LoVo (cell line): ENCODE measurements at places on chromosomes 2 and 18.

DNA sequence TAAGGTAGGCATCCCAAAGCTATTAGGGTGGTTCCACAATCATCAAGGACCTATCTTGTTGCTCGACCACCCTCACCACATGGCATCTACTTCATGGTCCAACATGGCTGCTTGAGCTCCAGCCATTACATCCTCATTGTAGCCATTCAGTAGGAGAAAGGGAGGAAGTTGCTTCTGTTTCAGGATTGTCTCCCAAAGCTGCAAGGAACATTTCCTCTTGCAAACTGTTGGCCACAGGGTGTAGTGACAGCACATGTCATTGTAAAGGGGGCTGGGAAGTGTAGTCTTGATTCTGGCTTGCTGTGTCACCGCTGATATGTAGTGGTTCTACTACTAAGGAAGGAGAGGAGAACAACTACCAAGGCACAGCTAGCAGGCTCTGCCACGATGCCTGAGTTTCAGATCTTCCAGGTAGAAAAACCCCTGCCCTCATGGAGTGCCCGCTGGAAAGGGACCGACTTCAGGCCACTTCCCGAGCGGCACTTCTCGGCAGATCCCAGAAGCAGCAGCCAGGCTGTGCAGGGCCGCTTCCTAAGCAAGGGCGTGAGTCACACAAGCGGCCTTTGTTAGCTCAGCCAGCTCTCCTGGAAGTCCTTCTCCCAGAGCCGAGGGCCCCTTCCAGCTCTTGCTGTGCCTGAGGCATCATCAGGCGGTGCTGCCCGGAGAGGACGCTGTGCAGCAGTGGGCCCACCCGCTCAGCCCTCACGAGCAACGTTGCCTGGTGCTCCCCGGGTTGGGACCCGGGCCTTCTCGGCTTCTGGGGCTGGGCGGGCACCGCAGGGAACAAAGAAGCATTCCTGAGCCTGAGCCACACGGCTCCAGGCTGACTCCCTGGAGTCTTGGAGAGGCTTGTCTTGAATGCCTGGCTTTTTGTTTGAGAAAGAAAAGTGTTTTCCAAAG, 58.2 kb downstream of the HS6ST1 start:
- DNase-seq, result no peak

GRCh38 chr2:119371111-119371510, 4.3 kb downstream of the DBI start:
- DNase-seq, result no peak

DNA sequence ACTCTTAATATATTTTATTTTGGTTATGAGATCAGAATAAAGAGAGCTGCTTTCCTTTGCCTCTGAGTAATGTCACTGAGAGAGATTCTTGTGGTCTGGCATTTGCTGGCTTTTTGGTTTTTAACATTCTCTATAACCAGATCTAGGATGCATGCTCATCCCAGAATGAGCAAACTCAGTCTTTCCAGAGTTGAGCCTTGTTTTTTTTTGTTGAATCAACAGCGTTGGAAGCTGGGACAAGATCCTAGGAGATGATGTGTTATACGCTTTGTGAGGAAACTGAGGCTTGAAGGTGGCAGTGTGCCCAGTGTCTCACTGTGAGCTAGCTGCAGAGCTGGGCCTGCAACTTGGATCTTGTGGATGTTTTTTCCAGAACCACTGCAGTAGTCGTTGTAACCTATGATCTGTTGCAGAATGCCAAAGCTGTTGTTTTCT, 19.5 kb downstream of the MYO1B start:
- DNase-seq, result no peak

GRCh38 chr2:85770786-85771409, 17.1 kb downstream of the ATOH8 start:
- DNase-seq, result no peak

DNA sequence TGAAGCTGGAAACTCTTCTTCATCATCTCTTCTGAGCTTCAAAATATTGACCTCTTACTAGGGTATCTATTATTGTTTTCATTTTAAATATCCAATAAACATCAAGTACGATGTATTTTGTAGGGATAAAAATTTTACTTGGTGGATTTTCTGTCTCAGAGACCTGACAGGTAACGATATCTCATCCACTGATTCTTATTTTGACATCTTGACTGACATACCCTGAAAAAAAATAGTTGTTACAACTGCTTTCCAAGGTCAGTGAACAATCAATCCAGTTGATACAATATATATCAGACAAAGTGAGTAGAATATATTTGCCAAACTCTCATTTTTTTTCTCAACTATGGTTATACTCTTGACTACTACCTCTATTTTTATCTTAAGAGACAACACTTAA, 963.7 kb upstream of the CDH2 start:
- no peak for DNase-seq

DNA sequence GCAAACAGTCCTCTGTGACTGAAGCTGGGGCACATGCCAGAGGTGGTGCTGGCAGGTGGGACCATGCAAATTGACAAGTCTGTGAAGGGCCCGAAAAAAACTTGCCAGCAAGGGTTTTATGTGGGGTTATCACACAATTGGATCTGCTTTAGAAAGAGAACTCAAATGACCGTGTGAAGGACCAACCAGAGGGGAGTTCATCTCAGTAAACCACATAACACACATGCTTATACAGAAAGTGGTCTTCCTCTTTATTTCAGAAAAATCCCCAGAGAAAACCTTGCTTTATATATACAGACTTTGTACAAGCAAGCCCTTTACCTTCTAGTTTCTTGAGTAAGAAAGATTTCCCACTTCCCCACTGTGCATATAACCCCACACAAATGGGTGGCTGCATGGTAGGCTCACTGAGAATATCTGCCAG, 46.7 kb downstream of the KIDINS220 start:
- DNase-seq, result no peak

DNA sequence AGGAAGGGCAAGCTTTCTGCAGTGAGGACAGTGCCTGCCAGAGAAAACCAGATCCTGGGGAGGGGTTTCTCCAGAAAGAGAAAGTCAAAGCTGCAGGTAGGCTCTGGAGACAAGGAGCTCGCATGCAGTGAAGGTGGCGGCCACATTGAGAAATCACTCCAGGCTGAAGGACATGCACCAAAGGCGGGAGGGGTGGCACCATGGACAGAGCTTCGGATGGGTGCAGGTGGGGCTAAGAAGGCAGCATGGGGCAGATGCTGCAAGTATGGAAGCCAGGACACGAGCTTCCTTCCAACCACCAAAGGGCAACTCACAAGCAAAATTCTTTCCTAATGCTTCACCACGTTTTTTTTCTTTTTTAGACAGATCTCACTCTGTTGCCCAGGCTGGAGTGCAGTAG, 104.4 kb upstream of the SLC35G4 start:
- DNase-seq, result no peak

DNA sequence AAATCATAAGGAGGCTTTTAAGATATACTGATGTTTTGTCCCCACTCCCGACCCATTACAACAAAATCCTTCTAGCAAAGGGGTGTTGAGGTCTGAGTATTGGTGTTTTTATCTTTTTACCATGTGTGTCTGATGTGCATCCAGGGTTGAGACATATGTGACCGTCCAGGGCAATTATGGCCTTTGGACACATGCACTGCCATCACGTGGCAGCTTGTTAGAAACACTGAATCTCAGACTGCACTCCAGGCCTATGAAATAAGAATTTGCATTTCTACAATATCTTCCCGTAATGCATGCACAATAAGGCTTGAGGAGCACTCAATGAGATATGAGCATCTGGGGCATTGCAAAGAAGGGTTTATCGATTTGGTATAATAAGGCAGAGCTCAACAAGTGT, 235.1 kb upstream of the ZNF804A start:
- no peak for DNase-seq

GRCh38 chr2:56185101-56185581, 1.4 kb downstream of the CCDC85A start:
- DNase-seq, result peak; percentile 57

DNA sequence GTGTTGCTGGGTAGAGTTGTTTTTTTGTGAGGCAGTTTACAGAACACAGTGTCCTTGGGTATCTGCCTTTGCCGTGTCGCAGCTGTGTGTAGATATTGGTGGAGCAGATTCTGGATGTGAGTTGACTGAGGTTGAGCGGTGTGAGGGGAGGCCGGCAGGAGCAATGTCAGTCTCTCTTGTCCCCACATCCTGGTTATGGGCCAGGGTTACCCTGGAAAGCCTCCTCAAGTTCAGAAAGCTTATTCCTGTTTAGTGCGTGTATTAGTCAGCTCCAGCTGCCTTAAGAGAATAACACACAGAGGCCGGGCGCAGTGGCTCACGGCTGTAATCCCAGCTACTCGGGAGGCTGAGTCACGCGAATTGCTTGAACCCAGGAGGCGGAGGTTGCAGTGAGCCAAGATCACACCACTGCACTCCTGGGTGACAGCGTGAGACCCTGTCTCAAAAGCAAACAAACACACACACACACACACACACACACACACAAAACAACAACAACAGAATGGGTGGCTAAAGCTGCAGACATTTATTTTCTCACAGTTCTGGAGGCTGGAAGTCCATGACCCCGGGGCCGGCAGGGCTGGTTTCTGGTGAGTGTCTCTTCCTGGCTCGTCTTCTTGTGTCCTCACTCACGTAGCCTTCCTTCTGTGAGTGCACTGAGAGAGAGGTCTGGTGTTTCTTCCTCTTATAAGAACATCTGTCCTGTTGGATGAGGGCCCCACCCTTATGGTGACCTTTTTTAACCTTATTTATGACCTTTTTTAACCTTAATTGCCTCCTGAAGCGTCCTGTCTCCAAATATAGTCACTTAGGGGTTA, 5.1 kb downstream of the NCK2 start:
- DNase-seq, result no peak

DNA sequence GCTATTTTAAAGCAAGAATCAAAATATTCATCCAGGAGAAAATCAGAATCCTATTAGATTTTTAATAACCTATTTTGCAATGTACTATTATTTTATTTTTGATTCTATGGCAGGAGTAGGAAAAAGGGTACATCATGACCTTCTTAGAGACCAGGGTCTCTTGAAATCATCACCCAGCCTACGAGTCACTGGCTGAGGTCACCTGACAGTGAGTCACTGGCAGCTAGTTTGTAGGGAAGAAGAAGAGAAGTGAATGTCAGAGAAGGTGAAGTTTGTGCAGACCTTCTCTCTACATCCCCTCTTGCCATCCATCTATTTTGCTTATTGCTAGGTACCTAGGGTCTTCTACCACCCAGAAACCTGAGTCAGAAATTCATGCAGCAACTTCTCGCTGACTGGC, 144.2 kb downstream of the ALK start:
- no peak for DNase-seq

DNA sequence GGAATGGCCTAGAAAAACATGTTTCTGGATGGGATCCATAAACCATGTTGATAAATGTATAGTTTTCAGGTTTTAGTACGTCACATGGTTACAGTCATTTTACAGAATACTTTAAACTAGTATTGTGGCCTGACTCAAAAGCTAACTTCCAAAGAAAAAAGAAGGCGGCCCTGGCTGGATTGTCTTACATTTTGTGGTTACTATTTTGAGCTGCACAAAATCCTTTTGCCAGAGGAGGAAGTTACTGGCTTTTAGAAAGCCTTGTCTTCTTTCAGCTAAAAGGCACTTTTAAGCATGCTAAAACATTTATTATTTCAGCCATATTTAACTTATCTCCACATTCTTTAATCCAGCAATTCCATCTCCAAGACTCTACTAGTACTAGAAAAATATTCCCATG, 227.9 kb downstream of the CDH2 start:
- DNase-seq, result no peak

- no peak for DNase-seq
Measured at GRCh38 chr2:101500180-101500579, 25.3 kb upstream of the RFX8 start.

DNA sequence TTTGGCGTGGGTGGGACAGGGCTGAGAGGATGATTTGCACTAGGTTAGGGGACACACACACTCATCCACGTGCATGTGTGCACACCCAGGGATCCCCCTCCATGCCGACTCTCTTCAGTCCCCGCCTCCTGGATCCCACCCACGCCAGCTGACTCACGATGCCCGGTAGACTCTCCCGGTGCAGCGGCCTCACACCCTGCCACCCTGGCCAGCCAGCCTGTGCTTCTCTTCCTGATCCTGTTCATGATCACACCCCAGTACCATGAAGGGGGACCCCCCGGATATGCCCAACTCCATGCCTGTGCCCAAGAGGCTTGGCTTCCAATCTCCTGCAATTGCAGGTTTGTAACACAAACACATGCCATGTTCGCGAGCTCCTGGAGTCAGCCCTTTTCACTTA, 157.8 kb upstream of the HDAC4 start:
- no peak for DNase-seq

DNA sequence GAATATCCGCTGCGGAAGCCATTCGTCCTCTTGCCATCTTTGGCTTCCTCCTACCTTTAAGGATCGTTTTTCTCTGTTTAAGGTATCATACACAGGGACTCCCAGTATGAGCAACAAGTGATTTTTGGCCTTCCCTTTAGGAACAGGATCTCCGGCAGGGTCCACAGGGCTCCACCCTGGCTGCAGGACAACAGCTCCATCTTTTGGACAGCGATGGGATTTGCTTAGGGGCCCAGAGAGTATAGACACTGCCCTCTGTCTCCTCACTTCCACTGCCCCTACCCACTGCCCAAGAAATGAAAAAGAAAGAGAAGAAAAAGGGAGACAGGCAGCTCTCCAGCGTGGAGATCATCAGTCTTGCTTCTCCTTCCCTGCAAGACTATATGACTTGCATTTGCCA, 224.5 kb downstream of the UXS1 start:
- DNase-seq, result no peak

GRCh38 chr2:205617905-205618304, 64.4 kb upstream of the NRP2 start:
- no peak for DNase-seq

DNA sequence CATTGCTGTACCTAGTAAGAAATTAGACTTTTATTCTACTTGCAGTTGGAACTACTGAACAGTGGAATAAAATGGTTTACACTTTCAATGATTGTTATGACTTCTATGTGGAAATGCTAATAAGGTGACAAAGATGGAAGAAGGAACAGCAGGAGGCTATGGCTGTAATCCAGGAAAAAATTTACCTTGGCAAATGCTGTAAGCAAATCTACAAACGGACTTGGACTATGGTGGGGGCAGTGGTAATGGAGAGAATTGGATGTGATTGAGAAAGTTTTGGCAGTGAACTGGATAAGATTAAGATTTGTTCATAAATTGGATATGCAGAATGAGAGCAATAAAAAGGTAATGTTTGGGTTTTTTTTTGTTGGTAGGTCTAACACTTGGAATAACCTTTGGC, 111.0 kb upstream of the ERBB4 start:
- DNase-seq, result no peak

- DNase-seq, result no peak
Measured at GRCh38 chr2:109438146-109438545, 175.6 kb downstream of the SEPTIN10 start.

DNA sequence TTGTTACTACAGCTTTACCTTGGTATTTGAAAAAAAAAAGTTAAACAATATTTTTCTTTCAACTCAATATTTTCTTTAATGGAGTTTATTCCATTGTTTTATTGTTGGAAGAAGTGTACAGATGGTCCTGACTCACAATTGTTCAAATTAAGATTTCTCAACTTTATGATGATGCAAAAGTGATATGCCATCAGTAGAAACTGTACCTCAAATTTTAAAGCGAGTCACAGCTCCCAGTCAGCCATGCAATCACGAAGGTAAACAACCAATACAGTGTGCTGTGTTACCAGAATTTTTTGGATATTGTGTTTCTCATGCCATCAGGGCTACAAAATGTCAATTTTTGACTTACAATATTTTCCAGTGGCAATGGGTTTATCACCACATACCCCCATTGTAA, 54.0 kb upstream of the COL5A2 start:
- no peak for DNase-seq

GRCh38 chr2:172655091-172655837, 80.4 kb upstream of the RAPGEF4 start:
- no peak for DNase-seq
